ENCODE measurements at places on chromosomes 7 and 10.

DNA sequence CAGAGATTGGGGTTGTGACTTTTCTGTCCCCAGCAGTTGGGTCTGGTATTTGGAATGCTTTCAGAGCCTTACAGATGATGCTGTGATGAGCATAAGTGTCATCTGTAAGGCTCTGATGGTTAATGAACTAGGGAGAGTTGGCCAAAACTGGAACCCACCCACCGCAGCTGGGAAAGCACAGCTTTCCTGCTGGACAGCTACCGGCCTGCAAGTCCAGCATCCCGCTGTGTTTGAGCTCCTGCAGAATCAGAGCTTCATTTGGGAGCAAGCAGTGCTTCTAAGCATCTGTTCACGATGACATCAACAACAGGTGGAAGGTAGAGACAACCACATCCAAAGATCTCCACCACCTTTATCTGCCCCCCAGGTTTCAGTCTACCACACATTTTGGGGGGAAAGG is 11.7 kb downstream of the UCN3 start:
- DNase-seq = no peak

DNA sequence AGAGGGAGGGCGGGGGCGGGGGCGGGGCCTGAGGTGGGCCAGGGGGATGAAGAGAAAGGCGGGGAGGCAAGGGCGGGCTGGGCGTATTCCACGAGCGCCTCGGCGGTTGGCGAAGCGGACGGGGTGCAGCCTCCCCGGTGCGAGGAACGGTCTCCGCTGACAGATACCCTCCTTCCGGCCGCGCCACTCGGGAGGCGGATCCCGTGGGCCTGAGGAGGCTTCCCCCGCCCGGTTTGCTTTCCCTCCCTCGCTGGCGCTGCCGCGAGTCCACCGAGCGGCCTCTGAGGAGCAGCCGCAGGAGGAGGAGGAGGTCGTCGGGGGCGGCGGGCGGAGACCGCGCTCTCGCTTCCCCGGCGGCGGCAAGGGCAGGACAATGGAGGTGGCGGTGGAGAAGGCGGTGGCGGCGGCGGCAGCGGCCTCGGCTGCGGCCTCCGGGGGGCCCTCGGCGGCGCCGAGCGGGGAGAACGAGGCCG is at the start of gene TRIM24:
Gene TRIM24, plus strand, starts transcription at position 84 of the 473 bp plus-strand sequence. Its CDS starts 290 bp downstream, at position 374.
- peak; percentile 49 for DNase-seq

- no peak for DNase-seq
These were observed 22.6 kb upstream of the AMZ1 start for GRCh38 chr7:2665359-2665791.

DNA sequence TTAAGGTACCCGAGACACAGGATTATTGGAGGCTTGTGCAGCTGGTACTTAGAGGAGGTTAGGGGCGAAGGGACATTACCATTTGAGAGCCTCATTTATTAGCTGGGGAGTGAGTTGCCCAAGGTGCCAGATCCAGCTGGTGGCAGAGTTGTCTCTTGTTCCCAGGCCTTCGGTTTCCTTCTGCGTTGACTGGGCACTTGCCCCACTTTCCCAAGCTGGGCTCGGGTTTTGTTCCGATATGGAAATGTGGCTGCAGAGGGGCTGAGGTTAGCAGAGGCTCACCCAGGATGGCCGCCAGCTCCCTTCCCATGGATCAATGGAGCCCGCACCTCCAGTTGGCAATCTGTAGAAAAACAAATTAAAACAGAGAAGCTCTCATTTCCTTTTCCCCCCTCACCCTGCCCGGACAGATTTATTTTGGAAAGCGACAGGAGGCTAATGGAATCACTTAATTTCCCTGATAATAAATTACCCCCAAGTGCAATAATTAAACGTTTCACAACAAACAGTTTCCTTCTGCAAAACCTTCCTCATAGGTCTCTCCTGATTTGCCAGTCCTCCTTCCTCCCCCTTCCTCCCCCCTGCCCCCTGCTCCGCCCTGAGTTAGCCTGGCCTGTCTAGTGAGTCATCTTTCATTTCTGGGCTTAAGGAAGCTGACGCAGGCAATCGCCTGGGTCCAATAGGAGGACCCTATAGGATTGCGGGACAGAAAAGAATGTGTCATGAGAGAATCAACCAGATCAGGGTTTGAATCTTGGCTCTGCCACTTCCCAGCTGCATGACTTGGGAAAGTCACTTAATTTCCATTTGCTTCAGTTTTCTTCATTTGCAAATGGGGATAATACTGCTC is 51.7 kb downstream of the ADRA2A start:
- DNase-seq = no peak

- no peak for DNase-seq
These were observed 31.3 kb downstream of the RABGEF1 start for GRCh38 chr7:66771795-66772194.

DNA sequence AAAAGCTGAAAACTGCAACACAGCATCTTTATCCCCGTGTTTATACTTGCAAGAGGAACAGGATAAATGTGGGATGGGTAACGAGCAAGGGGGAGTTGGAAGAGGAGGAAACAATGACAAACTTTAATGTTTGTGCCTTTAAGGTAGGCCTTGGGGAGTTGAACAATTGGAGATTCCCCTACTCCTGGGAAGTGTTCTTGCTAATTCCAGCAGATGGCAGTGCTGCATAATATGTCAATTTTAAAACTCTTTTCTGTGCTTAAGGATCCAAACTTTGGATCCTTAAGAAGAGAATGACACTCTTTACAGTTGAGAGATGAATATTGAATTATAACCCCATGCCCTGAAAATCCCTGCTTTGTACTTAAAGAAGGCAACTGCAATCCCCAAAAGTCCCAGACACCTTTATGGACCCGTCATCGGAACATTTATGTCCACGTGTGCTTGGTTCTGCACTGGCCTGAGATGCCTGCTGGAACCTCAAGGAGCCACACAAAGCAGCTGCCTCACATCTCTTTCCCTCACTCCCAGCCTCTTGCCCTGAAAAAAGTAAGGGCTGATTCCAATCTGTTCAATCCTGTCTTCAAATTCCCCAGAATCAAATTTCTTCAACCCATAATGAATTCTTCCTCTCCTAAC is 12.0 kb downstream of the IFIT5 start:
- no peak for DNase-seq

GRCh38 chr10:44860811-44861736 is 50.1 kb upstream of the TMEM72 start:
- DNase-seq = no peak

- no peak for DNase-seq
These were observed 23.1 kb downstream of the KDM7A start for GRCh38 chr7:140153666-140154161.

DNA sequence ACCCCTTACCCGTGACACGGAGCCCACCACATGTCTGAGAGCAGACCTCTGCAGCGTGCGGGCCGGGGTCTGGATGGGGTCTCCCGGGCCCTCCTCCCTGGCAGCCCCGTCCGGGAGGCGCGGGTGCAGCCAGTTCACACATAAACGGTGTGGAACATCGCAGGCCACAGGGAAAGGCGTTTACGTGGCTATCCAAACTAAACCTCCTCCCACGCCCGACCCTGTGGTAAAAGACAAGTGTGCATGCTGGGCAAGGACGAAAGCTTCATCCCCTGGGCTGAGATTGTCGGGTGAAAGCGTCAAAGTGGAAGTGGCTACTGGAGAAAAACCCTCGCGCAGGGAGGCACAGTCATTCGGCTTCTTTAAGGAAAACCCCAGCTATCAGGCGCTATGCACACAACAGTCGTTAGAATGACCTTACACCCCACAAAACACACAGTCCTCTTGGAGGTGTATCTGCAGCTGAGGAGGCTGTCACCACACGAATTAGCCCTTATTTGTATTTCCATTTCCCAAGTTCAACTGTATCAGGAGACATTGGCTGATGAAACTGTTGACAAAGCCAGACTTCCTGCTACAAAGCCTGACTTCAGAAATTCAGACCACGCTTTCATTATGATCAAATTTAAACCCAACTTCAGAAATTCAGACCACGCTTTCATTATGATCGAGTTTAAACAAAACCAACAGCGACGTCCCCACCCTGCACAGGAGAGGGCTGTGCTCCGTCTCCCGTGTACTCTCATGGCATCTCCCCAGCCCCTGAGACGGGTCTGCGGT is 15.3 kb downstream of the GPER1 start:
- DNase-seq = no peak

DNA sequence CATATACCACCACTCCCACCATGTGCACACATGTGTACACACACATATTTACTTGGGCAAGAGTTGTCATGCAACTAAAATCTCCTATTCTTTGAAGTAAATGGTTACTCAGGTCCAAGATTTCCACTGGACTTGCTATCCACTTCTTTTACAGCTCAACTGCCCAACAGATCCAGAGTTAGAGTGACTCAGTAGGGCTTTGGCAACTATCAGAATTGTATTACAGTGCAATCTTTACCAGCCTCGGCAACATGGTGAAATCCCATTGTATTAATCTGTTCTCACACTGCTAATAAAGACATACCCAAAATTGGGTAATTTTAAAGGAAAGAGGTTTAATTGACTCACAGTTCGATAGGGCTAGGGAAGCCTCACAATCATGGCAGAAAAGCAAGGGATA is 51.9 kb upstream of the ABLIM1 start:
- DNase-seq = no peak

DNA sequence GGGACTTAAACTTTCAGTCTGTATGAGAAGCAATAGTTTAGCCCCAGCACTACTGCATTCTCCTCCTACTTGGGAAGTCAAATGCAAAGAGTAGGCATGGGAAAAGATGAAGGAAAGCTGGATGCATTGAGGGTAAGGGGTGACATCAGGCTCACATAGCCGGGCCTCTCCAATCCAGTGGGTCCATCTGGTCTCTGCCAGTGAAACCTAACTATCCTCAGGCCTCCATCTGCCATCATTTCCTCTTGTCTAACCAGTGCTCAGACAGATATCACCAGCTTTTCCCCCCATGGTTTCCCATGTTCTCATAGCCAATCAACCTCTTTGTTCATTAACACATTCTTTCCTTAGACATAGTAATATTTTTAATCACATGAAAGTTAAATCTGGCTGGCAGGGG is 118.3 kb downstream of the DGKI start:
- no peak for DNase-seq

DNA sequence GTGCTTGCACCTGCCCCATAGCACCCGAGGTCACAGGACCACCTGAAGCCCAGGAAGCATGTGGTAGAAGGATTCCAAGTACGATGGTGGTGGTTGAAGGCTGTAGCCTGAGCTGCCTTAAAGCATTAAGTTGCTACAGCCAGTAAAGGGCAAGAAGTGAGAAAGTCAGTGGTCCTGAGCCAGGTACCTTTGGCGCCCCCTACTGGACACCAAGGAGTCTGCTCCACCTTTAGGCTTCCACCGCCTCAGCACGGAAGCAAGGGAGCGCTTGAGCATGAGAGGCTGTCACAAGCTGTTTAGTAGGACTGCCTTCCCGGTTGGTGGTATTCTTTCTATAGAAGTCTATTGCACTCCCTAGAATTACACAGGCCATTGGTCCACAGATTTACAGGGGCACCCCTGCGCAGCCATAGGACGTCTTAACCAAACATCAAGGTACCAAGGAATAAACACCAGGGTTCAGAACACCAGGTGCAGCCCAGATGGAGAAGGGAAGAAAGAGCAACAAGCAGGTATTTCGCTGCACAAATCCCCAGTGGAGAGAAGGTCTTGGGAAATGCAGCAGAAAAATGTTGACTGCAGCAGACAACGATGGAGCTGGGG is 2.2 kb downstream of the CRTAC1 start:
- DNase-seq = no peak

DNA sequence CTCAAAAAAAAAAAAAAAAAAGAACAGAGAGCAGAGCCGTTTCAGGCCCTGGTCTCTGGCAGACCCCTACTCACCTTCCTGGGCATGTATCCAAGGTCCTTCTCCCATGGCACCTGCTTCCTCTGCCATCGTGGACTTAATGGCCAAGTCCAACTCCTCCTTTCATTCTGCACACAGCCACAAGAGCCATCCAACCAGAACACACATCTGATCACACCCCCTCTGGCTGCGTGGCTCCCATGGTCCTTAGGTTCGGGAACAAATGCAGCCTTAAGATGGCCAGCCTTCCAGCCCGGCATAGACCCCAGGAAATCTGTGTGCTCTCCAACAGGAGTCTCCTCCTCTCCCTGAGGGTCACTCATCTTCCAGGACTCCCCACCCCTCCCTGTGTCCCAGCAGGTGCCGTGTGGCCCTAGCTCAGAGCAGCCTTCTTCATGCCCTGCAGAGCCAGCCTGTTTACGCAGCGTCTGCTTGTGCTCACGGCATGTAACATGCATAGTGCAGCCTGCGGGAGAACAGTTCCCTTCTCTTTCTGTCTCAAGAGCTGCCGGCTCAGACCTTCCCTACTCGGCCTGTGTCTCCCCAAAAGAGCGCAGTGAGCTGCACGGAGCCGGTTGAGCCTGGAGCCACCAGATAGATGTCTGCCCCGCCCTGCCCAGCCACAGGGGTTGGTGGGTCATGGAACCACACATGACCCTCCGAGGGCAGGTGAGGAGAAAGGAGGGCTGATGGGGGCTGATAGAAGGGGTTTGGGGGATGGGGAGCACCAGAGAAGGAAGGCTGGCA is 157.3 kb downstream of the NRF1 start:
- no peak for DNase-seq

DNA sequence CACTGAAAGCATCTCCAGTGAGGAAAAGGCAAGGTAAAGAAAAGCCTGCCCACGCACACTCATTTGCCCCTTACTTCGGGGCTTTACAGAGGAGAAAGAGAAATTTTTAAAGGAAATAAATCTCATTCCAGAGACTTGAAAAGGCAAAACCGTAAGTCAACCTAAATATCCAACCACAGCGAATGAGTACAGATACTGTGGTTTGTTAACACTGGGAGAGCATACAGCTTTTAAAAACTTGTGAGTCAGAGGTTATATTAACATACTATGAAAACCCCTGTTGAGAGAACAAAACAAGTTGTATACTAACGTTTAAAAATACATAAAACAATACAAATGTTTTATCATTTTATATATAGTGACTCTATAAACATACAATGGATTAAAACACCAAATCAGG is 28.6 kb upstream of the ST7 start:
- DNase-seq = no peak

- DNase-seq = no peak
These were observed 46.1 kb upstream of the APBB1IP start for GRCh38 chr10:26391701-26392695.

DNA sequence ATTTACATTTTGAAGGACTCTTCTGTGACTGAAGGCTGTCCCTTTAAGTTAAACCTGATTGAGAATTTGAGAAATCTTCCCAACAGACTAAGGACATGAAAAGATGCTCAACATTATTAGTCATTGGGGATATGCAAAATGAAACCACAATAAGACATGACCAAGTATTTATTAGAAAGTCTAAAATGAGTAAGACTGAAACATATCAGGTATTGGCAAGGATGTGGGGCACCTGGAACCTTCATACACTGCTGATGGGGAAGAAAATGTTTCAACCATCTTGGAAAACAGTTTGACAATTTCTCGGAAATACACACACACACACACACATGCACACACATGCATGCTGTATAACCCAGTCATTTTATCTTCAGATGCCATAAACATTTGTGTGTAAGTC is 132.1 kb upstream of the CDK6 start:
- no peak for DNase-seq

Measured in cortex of kidney (tissue), 1 donor.